Stimulated activated CD8-positive, alpha-beta memory T cell treated with anti-CD3 and anti-CD28 coated beads, Interleukin-15, amount 100 ng/mL, for 1 hour (primary cell): ENCODE measurements at places on chromosomes 2 and 18.

GRCh38 chr18:37330173-37330572, 235.4 kb downstream of the CELF4 start:
- DNase-seq: no peak

GRCh38 chr18:45617284-45617683, 2.0 kb downstream of the SLC14A2 start:
- no peak for DNase-seq

- no peak for DNase-seq
Observed at GRCh38 chr18:23399067-23399466, 54.0 kb upstream of the RIOK3 start.

GRCh38 chr18:12085136-12085535, 8.5 kb upstream of the ANKRD62 start:
- no peak for DNase-seq

- DNase-seq: no peak
Observed at GRCh38 chr18:13362607-13363006, 144.0 kb downstream of the LDLRAD4 start.

- DNase-seq: no peak
Observed at GRCh38 chr2:129466389-129466788, 513.1 kb upstream of the RAB6C start.

- DNase-seq: no peak
Observed at GRCh38 chr2:188051706-188052105, 240.0 kb upstream of the GULP1 start.

GRCh38 chr18:62839874-62840713, 124.8 kb downstream of the PHLPP1 start:
- no peak for DNase-seq

- DNase-seq: no peak
Observed at GRCh38 chr18:55283309-55283708, 304.7 kb downstream of the TCF4 start.

DNA sequence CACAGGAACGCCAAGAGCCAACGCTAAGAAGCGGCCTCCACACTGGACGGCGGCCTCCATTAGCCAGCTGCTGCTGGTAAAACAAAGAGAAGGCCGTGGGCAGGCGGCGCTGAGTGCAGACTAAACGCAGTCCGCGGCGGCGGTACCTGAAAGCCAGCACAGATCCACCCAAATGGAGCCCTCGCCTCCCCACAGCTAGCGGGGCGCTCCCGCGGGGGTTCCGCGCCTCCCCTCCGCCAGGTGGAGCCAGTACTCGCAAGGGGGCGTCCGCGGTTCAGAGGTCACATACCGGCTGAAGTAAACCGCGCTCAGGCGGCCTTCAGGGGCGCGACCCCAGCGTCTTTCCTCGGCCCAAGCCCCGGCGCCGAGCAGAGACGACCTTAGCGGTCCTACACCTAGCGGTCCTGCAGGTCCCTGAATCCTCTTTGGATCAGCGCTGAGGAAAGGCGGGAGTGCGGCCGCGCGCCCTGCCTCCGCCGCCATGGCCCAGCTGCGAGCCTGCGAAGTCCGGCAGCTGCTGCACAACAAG, 293.1 kb upstream of the ERBB4 start:
- DNase-seq: no peak

GRCh38 chr2:196080526-196080925, 11.9 kb upstream of the DNAH7 start:
- no peak for DNase-seq

- DNase-seq: no peak
Observed at GRCh38 chr2:43047187-43047780, 179.1 kb downstream of the ZFP36L2 start.

DNA sequence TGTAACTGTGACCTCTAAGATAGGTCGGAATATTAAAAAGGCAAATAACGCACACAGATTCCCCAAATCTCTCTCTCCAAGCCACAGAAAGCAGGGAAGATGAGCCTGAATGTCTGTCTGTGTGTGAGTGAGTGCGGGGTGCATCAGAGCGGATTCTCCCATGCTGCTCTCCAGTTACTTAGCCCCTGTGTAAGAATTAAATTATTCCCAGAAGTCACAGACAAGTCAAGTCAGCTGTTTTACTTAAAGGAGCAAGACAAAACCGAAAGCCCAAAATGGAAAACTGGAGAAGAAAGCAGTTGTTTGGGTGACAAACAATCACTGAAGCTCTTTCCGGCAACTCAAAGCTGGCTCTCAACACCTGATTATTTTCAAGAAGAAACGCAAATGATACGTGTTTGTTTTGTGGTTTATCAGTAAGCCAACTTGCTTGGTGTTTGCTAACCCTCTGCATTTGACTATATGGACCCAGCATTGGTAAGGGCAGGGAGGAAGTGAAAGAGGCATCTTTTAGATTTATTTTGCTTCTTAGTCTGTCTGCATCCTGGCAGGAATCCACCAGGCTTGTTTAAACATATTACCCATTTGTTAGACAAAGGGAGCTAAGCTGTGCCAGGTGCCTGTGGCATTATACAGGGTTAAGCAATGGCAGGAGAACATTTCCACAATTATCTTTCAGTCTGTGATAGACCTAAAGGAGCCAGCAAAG, 121.5 kb upstream of the CREB1 start:
- no peak for DNase-seq

DNA sequence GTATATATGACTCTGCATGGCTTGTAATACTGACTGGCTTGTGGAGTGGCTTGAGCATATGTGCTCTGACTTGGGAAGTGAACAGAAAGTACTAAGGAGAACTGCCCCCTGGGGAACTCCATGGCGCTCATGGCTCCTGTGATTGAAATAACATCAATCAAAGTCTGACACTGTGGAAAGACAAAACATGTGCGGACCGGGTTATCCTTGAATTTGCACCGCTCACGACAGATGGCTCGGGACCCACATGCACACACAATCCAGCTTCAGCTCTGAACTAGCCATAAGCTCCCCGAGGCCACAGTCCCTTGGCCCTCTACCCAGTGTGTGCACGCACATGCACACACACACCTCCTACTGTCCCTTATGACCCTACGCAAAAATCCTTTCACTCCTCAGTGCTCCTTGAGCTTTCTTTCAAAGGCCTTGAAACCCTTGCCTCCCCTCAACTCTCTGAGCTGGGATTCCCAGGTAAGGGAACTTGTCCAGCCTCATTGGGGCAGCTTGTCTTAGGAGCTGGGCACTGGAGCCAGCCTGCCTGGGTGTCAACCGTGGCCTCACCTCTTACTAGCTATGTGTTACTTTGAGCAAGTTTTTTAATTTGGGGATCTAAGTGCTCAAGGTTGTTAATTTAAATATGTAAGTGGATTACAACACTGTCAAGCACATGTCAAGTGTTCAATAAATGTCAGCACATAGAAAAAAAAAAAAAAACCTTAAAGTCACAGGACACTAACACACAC, 43.6 kb downstream of the MRPS5 start:
- DNase-seq: no peak

- no peak for DNase-seq
Observed at GRCh38 chr2:60071490-60071831, 482.0 kb downstream of the BCL11A start.

- DNase-seq: no peak
Observed at GRCh38 chr2:212154477-212154878, 384.1 kb downstream of the ERBB4 start.

DNA sequence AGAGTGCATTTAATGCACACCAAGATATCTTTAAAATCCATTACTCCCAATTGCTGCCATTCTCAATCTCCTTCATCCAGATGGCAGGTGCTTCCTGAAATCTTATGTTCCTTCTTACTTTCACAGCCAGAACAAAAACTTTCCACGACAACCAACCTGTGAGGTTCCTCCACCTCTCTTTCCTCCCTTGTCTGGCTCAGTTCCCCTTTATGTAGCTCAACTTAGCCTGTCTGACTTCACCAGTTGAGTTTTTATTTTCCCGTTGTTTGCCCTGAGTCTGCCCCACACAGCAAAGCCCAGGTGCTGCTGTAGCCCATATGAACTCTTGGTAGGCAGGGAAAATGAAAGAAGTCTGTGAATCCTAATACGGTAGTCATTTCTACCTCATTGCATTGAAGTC, 112.5 kb downstream of the MREG start:
- no peak for DNase-seq

DNA sequence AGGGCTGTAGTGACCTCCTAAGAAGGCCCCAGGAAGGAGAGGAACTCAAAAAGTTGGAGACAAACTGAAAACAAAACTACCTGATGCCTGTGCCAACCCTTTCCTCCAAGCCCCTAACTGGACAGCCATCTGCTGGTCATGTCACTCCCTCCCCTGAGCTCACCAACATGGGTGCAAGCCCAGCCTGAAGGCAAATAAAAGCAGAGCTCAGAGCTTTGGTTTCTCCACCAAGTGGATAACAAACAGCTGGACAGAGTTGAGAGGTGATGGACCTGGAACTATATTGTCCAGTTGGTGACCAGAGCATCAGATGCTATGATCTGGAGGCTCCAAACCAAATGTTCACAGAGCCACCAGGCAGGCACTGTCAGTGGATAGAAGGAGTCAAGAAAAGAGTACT, 34.6 kb upstream of the MAL start:
- DNase-seq: no peak

DNA sequence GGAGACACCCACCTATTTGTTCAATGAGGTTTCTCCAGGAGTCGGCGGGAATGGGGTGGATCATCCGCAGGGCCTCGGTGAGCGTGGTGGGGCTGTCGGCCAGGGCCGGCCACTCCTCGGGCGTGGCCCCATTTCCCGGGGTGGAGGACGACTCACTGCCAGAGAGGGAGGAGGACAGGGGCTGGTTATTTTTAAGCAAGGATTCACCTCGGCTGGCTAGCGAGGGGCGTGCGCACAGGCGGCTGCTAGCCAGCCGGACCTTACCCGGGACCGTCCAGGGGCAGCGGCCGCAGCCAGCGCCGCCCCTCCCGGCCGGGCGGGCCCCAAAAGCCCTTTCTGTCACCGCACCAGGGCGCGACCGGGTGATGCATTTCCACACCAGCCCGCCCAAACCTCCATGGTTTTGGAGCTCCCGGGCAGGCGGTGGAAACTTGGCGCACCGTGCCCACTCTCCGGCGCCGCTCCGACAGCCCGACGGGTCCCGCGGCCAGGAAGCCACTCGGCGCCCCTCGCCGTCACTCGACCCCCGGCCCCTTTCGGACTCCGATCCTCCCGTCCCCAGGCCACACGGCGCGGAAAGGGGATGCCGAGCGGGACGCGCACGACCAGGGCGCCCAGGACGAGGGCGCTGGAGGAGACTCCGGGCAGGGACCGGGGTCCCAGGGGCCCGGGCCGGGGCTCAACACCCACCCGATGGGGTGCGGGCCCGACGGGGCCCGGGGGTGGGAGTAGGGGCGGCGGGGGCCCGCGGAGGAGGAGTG, 57.1 kb downstream of the SNORC start:
- no peak for DNase-seq

DNA sequence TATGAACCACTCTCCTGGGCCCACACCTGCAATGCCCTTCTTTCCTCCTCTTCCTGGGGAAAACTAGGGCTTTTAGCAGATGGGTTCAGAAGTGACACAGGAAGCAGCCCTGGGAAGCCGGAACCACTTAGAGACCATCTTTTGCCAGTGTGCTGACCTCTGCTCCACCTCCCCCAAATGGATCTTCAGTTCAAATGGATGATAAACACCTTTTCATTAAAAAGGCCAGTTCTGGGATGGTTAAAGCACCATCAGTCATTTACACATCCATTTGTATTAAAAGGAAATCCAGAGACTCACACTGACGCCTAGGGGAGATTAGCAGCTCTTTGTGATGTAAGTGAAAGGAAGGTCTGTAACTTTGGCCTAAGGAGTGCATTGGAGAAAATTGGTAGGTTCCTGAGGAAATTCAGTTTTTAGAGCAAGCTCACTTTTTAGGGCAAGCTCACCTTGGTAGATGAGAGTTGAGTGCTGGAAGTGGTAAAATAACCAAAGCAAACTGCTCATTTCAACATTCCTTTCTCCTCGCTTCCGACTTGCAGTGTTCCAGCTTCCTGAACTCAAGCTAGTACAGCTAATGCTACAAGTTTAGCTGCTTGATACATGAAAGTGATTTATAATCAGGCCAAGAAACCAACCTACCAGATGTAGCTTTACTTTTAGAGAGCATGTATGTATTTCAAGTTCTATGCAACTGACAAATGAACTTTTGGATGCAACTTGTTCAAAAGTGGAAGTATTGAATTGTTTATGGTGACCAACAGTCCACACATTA, 47.7 kb downstream of the ACTR2 start:
- DNase-seq: no peak

GRCh38 chr2:120885321-120885720, 149.7 kb downstream of the GLI2 start:
- no peak for DNase-seq

DNA sequence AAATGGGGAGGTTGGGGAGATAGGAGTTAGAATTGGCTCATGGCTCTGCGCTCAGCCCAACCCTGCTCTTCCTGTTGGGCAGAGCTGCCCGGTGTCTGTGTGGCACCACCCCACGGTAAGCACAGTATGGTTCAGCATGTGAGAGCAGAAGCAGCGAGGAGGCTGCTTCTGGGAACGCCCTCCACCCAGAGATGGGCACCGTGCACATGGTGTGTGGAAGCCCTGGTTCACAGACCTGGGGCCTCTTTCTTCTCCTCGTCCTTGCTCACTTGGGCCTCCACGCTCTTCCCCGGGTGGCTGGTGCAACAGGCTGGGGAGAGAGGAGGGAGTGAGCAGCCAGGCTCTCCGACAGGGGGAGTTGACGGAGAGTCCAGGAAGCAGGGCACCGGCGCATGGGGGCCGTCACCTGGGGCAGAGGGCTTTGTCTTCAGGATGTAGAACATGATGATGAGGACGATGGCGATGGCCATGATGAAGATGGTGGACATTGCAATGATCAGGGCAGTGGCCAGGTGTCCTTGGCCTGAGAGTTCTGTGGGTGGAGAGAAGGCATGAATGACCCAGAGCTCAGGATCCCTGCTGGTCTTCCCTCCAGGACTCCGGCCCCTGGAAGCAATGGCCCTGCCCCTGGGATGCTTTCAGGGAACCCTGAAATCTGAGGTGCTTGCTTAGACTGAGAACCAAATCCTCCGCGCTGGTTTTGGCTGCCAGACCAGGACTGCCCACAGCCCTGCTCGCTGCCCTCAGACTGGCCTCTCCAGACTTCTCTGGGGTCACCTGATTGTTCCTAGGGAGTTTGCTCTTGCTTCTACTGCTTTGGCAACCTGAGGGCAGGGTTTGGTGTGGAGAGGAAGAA, 78.3 kb downstream of the EDAR start:
- DNase-seq: no peak

- no peak for DNase-seq
Observed at GRCh38 chr2:143150287-143150686, 21.1 kb downstream of the ARHGAP15 start.

- no peak for DNase-seq
Observed at GRCh38 chr2:66582104-66582986, 147.4 kb downstream of the MEIS1 start.

- DNase-seq: no peak
Observed at GRCh38 chr18:13545514-13545913, 180.8 kb downstream of the FAM210A start.

DNA sequence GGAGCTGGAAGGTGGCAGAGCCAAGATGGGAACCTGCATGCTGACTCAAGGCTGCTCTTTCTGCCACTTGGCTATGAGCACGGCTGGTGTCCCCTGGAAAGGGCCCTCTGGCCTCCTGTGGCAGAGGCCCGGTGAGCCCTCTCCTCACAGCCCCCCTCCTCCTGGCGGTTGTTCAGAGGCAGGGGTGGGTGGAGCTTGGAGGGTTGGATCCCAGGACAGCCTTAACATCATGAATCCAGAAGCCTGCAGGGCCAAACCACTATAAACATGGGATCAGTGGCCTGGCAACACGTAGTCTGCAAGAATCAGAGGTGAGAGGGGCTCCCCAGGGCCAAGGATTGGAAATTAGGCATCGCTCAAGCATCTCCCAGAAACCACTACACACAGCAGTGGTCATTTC, 48.5 kb upstream of the LOXHD1 start:
- DNase-seq: no peak

- DNase-seq: no peak
Observed at GRCh38 chr18:11800566-11801334, 50.5 kb upstream of the CHMP1B start.

GRCh38 chr2:232634206-232635150, 1.1 kb downstream of the EFHD1 start:
- no peak for DNase-seq
